Panc1 (cell line): ENCODE measurements at places on chromosomes 3 and 15. TPM values are rescaled to one million over a fixed set of nuclear protein-coding genes. Genes with fewer than 3 reads are reported as not detected.

The PDE8A gene
- 40.0 TPM for total RNA-seq

The RPL14 gene
- total RNA-seq, result 1,134 TPM

The UBA7 gene
- total RNA-seq, result 12.5 TPM

The RFT1 gene
- total RNA-seq, result 21.0 TPM

The HIGD2B gene
- 0.21 TPM for total RNA-seq

The AMIGO3 gene
- 0.72 TPM for total RNA-seq

The ZBTB47 gene
- total RNA-seq, result 3.6 TPM

The RYR3 gene
- total RNA-seq, result not detected

The CCK gene
- not detected for total RNA-seq

The PAQR9 gene
- 0.36 TPM for total RNA-seq

The UNC45A gene
- total RNA-seq, result 84.4 TPM

The CYP19A1 gene
- not detected for total RNA-seq

The ZMYND10 gene
- total RNA-seq, result 3.6 TPM

The ACTRT3 gene
- 1.7 TPM for total RNA-seq

The PLA2G4D gene
- not detected for total RNA-seq

The EEF1AKMT4 gene
- total RNA-seq, result 10.7 TPM

The RASGRP1 gene
- total RNA-seq, result 0.51 TPM

The NR1I2 gene
- total RNA-seq, result not detected

The CLRN1 gene
- total RNA-seq, result not detected

The KLHL40 gene
- total RNA-seq, result not detected

The ECE2 gene
- not detected for total RNA-seq

The LRRC2 gene
- not detected for total RNA-seq

The IGDCC3 gene
- total RNA-seq, result 0.18 TPM

The PDIA5 gene
- 53.6 TPM for total RNA-seq

The PSMD6 gene
- 55.6 TPM for total RNA-seq

The ROBO1 gene
- total RNA-seq, result 61.6 TPM

The MEGF11 gene
- 0.95 TPM for total RNA-seq

The FOXL2NB gene
- 11.4 TPM for total RNA-seq

The SCAANT1 gene
- not detected for total RNA-seq

The LRRC34 gene
- 1.2 TPM for total RNA-seq

The KLF15 gene
- total RNA-seq, result 0.10 TPM

The CMTM8 gene
- total RNA-seq, result 9.8 TPM

The SNTN gene
- total RNA-seq, result not detected

The MYO5C gene
- total RNA-seq, result 28.2 TPM

The OXNAD1 gene
- total RNA-seq, result 6.6 TPM
